ENCODE measurements at places on chromosomes 4 and X.

GRCh38 chr4:79927931-79928330 lies 145.1 kb downstream of the ANTXR2 start:
- no peak for DNase-seq

DNA sequence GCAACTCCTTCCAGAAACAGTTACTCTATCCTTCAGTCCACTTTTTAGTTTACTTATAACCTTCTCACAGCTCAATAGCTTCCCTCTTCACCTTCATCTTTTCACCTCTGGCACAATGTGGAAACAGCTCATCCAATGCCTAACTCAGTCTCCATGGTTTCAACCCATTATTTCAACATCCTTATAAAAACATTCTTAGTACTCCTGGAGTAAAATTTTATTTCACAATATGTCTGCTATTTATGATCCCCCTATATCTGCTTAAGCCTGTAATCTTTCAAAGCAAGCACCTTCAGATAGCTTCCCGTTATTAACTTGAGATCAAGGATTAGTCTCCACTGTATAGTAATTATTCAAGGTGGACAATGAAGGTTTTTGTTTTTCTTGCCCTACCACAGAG lies 156.3 kb downstream of the GASK1B start:
- no peak for DNase-seq

- DNase-seq = no peak
Measured at GRCh38 chr4:68735106-68735505, 64.7 kb upstream of the UGT2B15 start.

GRCh38 chrX:154443479-154443910 lies 446 bp upstream of the FAM50A start:
- DNase-seq = no peak

DNA sequence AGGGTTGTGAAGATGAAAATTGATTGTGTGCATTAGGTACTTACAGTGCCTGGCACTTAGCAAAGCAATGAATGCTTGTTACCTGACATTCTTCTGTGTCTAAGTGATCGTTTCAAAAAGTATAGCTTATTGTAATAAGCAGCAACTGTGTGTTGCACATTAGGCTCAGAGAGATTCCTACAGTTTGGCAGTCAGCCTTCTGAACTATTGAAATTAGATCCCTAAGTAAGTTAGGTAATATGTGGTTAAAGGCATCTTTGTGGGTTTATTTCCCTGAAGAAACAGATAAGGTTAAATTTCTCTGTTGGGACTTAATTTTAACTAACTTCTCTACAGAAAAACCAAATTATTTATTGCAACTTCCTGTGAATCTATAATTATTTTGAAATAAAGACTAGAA lies 93.4 kb downstream of the REPS2 start:
- no peak for DNase-seq

- no peak for DNase-seq
Measured at GRCh38 chr4:102341201-102341600, 4.1 kb downstream of the SLC39A8 start.

DNA sequence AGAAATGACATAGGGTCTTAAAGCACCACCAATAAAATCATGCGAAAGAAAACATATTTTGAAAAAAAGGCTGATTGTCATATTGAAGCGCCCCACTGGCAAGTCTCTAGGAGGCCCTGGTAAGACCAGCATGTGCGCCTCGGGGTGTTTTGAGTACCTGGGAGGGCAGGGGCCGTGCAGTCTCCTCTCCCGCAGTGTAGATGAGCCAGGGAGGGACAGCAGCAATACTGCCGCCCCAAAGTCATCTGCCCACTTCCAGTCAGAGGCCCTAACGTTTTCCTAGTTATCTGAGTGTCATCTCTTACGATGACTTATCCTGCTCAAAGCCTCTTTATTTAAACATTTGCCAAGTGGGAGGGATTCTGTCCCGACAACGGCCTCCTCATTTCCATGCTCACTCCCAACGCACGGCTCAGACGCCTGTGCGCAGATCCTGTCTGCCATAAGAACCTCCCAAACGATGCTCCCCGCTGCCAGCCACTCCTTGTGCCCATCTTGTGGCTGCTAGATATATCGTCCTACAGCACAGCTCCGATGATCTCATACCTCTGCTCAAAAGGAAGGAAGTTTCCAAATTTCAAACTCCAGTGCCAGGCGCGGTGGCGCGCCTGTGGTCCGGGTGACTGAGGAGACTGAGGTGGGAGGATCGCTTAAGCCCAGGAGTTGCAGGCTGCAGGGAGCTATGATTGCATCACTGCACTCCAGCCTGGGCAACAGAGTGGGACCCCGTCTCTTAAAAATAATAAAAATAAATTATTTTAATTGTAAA lies 17.2 kb upstream of the SCRG1 start:
- DNase-seq = no peak

GRCh38 chr4:10659251-10659650 lies 25.3 kb downstream of the CLNK start:
- DNase-seq = no peak

Data from stimulated activated CD8-positive, alpha-beta memory T cell treated with anti-CD3 and anti-CD28 coated beads, Interleukin-7, amount 100 ng/mL, for 1 hour (primary cell).